ENCODE measurements at places on chromosomes 3 and 15.

GRCh38 chr3:152910966-152911365 lies 76.0 kb downstream of the P2RY1 start:
- DNase-seq = no peak

DNA sequence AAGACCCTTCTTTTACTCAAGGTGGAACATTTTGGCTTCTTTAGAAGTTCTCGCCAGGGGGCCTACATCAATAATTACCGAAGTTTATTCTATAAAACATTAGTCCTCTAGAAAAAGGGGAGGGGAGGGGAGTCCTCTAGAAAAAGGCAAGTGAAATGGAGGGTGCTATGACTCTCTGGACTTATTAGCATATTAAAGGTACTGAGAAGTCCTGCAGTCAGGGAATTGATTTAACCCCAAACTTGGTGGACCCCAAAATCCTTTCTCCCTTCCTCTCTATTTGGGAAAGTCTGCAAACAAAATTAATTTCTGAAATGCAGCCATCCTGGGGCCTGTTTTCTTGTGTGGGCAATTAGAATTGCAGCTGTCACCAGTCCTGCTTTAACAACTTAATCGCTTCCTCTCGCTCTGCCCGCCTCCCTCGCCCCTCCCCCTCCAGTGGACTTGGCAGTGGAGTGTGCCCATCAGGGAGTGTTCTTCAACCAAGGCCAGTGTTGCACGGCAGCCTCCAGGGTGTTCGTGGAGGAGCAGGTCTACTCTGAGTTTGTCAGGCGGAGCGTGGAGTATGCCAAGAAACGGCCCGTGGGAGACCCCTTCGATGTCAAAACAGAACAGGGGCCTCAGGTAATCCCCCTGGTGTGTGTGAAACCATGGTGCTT lies 18.9 kb upstream of the LRRK1 start:
- DNase-seq = no peak

GRCh38 chr3:184377882-184378445 lies at the start of gene THPO:
Gene THPO, minus strand, starts transcription at chr3:184378207. Its CDS starts 1,948 bp downstream, at chr3:184376259.
- no peak for DNase-seq

DNA sequence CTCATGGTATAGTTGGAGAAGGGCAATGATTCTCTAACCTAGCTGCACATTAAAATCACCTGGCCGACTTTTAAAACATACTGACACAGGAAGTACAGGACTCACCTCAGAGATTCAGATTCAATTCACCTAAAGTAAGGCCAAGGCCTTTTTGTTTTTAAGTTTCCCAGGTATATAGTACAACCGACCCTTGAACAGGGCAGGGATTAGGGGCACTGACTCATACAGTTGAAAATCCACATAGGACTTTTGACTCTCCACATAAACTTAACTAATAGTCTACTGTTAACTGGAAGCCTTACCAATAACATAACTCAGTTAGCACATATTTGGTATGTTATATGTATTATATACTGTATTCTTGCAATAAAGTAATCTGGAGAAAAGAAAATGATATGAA lies 129.5 kb upstream of the ABI3BP start:
- DNase-seq = no peak
